ENCODE measurements at places on chromosomes 13 and 19.

GRCh38 chr13:44407379-44407778 is 33.8 kb downstream of the SERP2 start:
- DNase-seq: no peak

DNA sequence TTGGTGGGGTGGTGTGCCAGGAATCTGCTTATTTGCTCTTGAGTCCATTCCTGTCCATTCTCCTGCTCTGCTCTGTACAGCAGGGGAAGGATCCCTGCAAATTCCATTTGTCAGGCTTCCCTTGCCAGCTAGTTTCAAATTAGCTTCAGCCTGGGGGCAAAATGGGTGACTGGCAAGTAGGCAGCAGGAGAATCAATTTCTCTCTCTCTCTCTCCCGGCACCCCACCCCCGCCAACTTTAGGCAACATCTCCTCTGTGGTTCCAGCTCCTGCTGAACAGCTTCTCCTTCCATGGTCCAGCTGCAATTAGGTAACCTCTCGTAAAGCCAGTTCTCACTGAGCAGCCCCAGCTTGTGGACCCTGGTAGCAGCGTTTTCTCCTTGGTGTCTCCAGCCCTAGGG is 6.7 kb upstream of the MYCBP2 start:
- no peak for DNase-seq

DNA sequence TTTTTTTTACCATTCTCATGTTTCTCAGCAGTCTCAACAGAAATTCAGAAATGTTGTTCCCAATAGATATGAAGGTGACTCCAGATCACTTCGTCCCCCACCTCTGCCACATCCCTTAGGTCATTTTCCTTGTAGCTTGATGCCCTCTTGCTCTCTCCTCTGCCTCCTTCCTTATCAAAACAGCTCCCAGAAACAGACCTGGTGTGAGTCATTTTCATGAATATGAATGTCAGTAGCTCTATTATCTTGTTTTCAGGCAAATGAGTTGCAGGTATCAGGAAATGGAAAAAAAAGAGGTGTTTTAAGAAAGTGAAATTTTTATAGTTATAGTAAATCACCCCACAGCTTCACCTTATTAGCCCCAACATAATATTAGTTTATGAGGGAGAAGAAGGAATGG is 539.3 kb downstream of the SUCLA2 start:
- no peak for DNase-seq

GRCh38 chr19:46460981-46461380 is 10.4 kb downstream of the PNMA8A start:
- DNase-seq: no peak

- no peak for DNase-seq
These were observed 23.5 kb downstream of the LGALS16 start for GRCh38 chr19:39679056-39679790.

DNA sequence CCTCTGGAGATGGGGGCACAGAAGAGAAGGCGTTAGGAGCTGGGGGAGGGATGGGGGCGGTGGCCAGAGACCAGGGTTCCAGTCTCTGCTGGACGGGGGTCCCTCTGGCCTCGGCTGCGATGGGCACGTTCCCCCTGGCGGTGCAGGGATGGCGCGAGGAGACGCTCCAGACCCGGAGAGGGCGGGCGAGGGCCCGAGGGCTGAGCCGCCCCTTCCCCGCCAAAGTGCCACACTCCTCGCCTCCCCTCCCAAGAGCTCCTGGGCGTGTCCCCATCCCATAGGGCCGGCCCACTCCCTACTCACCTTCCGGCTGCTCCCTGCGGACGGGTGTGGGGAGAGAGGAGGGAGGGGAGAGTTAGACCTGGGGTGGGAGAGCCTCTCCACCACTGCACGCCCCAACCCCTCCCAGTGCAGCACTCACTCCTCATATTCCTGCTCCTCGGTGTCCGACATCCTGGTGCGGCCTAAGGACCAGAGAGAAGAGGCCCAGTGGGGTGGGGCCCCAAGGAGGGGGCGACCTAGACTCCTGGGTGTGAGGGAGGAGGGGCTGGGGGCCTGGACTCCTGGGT is 2.2 kb downstream of the TNNT1 start:
- peak; percentile 32 for DNase-seq

- DNase-seq: no peak
These were observed 865 bp downstream of the ZNF382 start for GRCh38 chr19:36605877-36606478.

DNA sequence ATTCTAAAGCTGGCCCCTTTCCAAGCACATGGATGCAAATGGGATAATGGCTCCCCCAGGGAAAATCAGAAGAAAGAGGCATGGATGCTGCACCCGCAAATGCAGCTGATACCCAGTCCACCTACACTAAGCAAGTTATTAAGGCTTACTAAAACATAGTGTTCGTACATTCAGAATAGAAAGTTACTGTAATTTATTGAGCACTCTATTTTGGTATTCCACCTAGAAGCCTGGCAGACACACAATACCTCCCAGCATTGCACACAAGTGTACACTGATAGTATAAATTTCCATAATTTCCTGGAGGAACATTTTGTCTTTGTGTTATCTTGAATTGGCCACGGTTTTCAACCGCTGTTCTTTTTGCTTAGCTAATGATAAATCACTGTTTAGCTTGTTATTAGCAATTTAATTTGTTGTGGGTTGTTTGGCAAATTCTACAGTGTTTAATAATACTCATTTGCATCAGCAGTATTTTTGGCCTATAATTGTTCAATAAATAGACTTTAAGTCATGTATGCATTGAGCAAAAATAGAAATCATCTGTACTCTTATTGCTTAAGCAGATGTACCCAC is 94.5 kb upstream of the MRI1 start:
- DNase-seq: no peak

- no peak for DNase-seq
These were observed 35.5 kb downstream of the SERTM1 start for GRCh38 chr13:36709136-36709890.

- DNase-seq: no peak
These were observed 65.4 kb downstream of the KCTD12 start for GRCh38 chr13:76820759-76821158.

DNA sequence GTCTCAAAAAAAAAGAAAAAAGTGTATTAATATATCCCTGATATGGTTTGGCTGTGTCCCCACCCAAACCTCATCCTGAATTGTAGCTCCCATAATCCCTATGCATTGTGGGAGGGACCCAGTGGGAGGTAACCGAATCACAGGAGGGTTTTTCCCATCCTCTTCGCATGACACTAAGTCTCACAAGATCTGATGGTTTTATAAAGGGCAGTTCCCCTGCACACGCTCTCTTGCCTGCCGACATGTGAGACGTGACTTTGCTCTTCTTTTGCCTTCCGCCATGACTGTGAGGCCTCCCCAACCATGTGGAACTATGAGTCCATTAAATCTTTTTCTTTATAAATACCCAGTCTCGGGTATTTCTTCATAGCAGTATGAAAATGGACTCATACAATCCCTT is 17.7 kb downstream of the STK24 start:
- no peak for DNase-seq

- no peak for DNase-seq
These were observed 17.7 kb downstream of the SBNO2 start for GRCh38 chr19:1156305-1156801.

- DNase-seq: no peak
These were observed 18.4 kb downstream of the NUMBL start for GRCh38 chr19:40672038-40672437.

DNA sequence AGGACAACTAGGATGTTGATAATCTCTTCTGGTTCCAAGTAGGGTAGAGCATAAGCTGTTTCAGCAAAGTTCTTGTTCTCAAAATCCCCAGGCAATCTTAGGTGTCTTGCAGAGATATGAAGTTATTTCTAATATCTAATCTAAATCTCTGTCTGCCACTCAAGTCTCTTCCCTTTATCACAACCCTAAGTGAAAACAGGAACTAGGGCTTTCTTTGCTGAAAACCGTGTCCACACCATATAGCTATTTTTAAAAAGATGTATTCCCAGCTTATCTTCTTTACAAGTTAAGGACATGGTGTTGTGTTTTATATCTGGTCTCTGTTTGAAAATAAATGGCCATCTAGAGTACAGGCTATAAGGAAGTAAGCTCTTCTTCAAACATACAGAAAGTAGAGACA is 11.3 kb upstream of the RNASEH2B start:
- no peak for DNase-seq

GRCh38 chr19:33399745-33400681 is 26.5 kb downstream of the CEBPG start:
- no peak for DNase-seq

DNA sequence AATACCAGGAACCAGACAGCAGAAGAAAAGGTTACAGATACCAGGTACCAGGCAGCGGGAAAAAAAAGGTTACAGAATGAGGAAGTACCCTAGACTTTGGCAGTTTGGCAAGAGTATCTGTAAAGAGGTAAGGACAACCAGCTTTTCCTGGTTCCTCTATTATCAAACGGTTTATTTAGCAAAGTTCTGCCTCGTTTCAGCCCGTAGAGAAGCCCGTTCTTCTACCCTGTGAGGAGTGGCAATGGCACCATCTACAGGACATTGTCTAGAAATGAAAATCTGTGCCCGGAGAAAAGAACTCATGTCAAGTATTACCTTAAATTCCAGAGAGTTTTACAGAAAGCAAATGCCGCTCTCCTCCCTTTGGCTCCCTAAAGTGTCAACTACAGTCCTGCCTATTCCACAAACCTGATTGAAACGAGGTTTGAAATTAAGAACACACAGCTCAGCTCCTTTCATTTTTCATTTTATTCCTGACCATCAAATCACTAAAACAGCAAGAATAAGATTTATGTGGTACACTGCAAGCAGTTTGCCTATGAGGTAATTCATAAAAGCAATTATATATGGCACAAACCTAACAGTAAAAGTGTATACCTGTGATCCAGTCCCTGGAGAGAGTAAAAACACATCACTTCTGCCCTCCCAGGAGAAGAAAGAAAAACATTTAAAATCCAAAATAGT is 226.3 kb downstream of the SLC7A1 start:
- peak; percentile 22 for DNase-seq

GRCh38 chr19:19540064-19540714 is 2.1 kb downstream of the CILP2 start:
- no peak for DNase-seq

DNA sequence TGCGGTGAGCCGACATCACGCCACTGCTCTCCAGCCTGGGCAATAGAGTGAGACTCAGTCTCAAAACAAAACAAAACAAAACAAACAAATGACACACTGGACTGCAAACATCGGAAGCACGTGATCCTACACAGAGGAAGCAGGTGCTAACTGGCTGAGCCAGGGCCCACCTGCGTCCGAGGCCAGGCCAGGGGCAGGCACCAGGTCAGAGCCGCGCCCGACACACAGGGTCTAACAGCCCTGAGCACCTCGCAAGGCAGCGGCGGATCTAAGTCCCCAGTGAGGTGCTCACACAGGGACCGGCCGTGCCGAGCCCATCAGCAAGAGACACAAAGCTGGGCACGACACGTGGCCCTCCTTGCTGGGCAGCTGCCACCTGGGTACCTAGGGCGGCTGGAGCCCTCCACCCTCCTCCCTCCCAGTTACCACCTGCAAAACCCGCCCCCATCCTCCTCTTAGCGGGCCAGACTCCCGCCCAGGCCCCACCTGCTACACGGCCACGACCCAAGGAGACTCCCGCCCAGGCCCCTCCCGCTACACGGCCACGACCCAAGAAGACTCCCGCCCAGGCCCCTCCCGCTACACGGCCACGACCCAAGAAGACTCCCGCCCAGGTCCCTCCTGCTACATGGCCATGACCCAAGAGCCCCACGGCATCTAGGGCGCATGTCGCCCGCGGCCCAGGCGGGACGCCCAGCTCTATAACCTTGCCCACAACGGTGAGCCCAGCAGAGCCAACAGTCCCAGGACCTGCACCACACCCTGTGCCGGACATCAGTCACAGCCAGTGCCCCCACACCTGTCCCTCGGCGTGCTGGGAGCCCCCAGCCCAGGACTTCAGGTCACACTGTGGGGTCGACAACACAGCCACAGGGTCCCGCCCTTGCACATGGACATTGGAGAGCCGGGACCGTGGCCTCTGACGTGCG is 15.6 kb downstream of the AP3D1 start:
- DNase-seq: no peak

DNA sequence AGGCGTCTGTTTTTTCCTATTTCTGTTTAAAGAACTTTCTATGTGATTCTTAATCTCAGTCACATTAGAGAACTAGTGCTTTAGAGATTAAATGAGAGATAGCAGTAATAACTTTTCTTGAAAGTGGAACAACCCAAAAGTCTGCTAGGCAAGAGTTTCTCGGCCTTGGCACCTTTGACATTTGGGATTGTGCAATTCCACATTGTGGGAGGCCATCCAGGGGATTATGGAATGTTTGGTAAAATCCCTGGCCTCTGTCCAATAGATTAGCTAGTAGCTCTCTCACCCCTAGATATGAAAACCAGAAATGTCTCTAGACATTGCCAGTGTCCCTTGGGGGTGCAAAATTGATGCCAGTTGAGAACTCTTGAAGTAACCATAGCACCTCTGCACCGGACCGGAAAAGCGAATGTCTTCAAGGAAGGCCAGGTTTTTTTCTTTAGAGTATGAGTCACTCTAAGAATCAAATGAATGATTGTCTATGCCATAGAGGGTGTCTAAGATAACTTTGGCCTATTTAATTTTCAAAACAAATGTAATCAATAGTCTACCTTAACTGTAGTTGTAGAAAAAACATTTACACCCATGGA is 45.0 kb upstream of the IL17D start:
- no peak for DNase-seq

DNA sequence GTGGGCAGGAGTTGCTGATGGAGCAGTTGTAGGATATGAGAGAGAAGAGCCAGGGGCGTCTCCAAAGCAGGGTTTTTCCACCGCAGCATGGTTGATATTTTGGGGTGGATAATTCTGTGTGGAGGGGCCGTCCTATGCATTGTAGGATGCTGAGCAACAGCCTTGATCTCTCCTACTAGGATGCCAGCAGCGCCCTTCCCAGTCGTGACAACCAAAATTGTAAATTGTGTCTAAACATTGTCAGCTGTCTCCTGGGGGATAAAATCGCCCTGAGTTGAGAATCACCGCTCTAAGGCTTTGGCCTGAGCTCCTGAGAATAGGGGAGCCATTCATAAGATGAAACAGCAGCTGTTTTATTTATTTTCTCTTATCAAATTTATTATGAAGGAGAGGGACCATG is 4.2 kb downstream of the CACNG8 start:
- no peak for DNase-seq

GRCh38 chr13:29801737-29802305 is 48.6 kb downstream of the UBL3 start:
- DNase-seq: no peak

DNA sequence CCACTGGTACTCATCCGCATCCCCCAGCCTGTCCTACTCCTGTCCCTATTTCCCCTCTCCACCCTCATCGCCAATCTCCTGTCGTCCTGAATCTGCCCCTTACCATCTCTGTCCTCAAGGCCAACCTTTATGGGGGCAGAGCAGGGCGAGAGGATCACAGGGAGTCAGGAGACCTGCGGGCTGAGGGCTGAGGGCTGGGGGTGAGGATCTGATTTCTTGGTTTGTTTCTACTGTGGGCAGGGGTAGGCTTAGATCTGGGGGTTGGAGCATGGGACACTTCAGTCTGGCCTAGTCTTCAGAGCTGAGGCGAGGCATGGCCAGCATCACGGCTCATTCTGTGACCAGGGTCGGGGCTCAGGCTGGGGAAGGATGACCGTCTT is 16.5 kb upstream of the ERCC1 start:
- no peak for DNase-seq

- DNase-seq: no peak
These were observed 17.0 kb downstream of the EMP3 start for GRCh38 chr19:48342414-48342738.

- no peak for DNase-seq
These were observed 2.0 kb upstream of the FFAR1 start for GRCh38 chr19:35345671-35346111.
